ENCODE measurements at places on chromosomes 2 and 18.

DNA sequence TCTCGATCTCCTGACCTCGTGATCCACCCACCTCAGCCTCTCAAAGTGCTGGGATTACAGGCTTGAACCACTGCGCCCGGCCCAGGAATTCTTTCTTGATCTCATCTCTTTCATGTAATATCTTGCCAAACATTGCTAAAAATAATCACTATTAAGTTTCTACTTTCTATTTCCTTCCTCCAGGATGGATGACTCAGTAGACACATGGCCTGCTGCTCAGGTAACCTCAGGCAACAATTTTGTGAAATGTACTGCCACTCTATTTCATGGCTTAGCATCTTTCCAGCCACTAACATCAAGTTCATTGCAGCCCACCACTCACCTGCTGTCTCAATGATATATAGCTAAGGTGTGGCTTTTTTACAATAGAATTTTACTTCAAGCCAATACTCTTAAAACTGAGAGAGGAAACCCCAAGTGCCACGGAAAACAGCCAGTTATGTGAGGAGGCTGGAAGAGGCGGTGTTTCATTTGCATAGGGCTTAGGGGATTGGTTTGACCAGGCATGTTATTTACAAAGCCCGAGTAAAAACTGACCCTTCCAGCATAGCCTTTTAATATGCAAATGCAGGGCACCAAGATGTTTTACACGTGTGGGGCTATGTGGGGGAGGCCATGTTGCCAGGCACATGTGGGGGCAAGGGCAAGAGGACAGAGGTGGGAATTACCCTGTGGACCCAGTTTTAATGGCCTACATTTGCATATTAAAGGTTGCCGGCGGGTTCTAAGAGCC is 11.3 kb upstream of the SUMO1 start:
- no peak for DNase-seq

DNA sequence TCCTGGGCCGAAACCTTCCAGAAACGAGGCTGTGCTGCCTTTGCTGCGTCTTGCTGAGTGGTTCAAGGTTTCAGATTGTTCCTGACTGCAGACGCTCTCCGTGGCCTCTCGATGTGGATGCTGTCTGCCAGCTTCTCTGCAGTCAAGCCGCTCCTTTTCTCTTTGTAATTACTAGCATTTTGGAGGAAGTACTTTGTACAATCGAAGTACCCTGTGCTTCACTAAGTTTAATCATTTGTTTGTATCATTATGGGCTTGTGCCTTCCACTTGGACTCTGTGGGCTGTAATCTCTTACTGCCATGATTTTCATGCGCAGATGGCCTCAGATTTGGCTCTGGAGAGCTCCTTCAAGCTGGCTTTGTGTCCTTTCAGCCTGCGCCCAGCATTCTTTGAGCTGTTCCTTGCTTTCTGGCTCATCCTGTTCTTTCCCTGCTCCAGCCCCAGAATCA is 49.3 kb downstream of the TRAF3IP1 start:
- DNase-seq, result no peak

GRCh38 chr2:31207790-31208189 is 9.5 kb downstream of the CAPN14 start:
- no peak for DNase-seq

DNA sequence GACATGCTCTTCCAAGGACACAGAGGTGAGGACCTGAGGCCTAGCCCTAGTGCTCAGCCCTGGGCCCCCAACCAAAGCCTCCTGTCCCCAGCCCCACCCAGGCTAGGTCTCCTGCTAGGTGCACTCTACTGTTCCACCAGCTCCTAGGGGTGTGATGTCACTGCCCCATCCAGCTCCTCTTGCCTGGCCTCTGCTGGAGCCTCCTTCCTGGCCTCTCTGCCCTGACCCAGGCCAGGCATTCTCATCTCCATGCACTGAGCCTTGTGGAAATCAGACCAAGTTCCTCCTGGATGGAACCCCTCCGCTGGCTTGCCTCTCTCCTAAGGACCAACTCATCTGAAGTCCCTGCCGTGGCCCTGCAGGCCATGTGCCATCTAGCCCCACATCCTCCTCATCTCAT is 156.8 kb downstream of the INHBB start:
- no peak for DNase-seq

DNA sequence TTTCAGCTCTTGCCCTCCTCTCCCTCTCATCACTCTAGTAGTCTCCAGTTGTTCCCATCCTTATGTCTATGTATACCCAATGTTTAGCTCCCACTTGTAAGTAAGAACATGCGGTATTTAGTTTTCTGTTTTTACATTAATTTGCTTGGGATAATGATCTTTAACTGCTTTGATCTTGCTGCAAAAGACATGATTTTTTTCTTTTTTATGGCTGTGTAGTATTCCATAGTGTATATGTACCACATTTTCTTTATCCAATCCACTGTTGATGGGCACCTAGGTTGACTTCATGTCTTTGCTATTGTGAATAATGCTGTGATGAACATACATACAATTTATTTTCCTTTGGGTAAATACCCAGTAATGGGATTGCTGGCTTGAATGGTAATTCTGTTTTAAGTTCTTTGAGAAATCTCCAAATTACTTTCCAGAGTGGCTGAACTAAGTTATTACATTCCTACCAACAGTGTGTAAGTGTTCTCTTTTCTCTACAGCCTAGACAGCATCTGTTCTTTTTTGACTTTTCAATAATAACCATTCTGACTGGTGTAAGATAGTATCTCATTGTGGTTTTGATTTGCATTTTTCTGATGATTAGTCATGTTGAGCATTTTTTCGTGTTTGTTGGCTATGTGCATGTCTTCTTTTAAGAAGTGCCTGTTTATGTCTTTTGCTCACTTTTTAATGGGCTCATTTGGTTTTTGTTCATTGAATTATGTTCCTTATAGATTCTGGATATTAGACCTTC is 179.6 kb upstream of the SLC39A10 start:
- no peak for DNase-seq

- no peak for DNase-seq
Observed at GRCh38 chr2:31110431-31110830, 27.8 kb downstream of the GALNT14 start.

GRCh38 chr2:221810650-221811049 is 238.5 kb upstream of the EPHA4 start:
- no peak for DNase-seq

GRCh38 chr2:3864943-3865865 is 161.8 kb downstream of the DCDC2C start:
- DNase-seq, result no peak

- no peak for DNase-seq
Observed at GRCh38 chr2:108401800-108402199, 24.0 kb downstream of the SULT1C4 start.

GRCh38 chr18:62992877-62993365 is 277.6 kb downstream of the PHLPP1 start:
- no peak for DNase-seq

DNA sequence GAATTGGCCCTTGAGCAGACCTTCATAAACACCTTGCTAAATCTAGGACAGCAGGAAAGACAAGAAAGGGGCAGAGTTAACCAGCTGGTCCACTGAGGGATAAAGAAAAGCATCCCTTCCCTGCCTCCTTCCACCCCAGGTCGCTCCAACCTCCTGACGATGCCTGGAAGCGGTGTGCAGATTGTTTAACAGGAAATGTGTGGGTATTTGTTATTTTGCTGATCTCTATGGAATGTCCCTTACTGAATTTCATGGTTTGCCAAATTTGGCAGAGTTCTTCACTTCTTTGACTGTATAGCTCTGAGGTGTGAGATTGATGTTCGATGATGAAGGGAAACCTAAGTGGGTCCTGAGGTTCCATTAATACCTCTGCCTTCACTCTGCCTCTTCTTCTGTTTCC is 72.9 kb downstream of the MAP3K20 start:
- no peak for DNase-seq

GRCh38 chr18:6239716-6240115 is 175.0 kb downstream of the L3MBTL4 start:
- no peak for DNase-seq

DNA sequence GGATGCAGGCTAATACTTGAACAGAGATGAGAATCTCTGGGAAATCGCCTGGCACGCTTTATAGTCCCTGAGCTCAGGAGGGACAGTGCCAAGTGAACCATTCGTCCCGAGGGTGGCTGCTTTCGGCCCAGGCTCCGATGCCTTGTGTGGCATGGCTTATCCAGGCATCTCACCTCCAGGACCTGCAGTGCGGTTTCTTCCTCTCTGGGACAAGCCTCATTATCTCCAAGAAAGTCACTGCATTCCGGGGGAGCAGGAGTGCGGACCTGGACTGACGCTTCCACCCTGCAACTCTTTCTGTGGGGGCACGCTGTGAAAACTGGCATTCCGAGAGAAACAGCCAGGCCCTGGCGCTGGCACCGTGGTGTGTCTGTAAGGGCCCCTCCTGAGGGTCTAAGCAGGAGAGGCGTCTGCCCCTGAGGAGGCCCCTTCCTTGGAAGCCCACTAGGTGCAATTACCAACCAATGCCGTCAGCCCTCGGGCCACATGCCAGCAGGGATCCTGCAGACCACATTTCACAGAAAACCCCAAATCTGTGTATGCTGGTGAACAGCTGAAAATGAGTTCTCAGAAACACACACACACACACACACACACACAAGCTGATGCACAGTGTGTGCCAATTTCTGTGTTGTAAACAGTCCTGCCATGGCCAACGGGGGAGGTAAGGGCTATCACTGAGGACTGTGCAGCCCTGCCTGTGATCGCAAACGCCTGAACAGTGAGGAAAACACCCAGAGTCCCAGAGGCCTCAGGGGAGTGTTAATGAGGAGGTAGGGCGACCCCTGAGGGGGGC is 351.9 kb upstream of the SALL3 start:
- no peak for DNase-seq

GRCh38 chr2:34848691-34849090 is 1249.6 kb upstream of the FAM98A start:
- DNase-seq, result no peak

GRCh38 chr18:10116574-10116973 is 202.8 kb downstream of the VAPA start:
- DNase-seq, result no peak

DNA sequence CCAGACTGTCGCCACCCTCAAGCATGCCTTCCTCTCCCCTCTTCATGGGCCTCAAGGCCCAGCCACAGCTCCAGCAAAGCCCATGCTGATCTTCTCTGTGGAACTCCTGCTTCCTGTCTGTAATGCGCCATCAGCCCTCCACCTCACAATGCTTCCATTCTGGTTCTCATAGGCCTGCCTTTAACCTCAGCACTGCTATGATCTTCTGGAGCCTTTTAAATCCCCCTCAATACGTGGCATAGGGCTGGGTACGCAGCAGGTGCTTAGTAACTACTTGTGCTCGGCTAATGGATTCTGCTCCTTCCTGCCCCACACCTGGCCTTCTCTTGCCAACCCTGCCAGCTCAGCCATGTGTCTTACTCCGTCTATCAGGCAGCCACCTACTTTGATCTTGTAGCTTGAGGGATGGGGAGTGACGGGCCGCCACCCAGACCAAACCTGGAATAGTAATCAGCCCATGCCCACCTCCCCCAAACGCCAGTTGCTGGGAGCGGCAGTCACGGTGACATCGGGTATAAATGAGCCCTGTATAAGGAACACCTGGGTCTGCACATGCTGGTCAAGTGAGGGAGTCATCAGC is 106.7 kb upstream of the MCFD2 start:
- DNase-seq, result no peak

DNA sequence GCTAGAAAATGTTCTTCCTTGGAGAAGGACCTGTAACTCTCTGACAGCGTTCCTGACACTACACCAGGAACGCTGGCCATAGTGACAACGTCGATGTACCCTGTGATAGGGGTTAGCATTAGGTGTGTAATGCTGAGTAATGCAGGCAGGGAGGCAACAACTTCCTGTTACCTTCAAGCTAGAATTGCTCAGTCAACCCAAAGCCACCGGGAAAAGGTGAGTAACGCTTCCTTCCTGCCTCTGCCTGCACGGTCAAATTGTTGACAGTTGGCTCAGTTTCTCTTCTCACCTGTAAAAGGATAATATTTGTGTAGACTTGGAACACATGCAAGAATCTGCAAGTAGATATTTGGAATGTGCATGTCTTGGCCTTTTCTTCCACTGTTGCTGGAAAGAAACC is 12.7 kb downstream of the FAM110C start:
- no peak for DNase-seq

- DNase-seq, result no peak
Observed at GRCh38 chr2:144825331-144826020, 305.6 kb upstream of the ZEB2 start.

DNA sequence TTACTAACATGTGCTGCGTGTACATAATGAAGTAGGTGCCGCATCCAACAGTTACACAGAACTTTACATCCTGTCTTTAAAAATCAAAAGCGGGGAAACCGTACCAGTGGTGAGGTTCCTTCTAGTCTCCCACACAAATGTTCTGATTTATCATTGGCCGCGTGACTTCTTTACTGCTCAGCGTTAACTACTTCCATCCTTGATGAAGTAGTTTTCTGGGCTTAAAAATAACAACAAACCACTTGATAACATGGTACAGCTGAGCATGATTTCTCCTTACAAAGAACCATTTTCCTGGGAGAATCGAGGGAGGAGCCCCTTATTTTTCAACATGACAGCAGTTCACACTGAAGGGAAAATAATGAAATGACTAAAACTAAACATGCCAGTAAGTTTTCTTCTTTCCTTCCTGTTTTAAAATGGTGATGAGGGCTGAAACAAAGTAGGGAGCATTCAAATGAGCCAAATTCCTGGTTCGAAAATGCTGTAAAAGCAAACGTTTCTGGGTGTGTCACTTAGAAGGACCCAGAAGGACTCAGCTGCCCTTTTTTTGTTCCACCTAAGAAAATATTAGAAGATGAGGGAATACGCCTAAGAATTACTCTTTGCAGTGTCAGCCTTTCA is 9.9 kb downstream of the EMILIN2 start:
- DNase-seq, result no peak

- DNase-seq, result no peak
Observed at GRCh38 chr2:187548656-187549055, 5.6 kb downstream of the TFPI start.

GRCh38 chr2:146837857-146838256 is 1007.0 kb upstream of the ACVR2A start:
- DNase-seq, result no peak

- no peak for DNase-seq
Observed at GRCh38 chr18:51196811-51197660, 445 bp downstream of the MEX3C start.
